ENCODE measurements at places on chromosomes 13 and 19.

DNA sequence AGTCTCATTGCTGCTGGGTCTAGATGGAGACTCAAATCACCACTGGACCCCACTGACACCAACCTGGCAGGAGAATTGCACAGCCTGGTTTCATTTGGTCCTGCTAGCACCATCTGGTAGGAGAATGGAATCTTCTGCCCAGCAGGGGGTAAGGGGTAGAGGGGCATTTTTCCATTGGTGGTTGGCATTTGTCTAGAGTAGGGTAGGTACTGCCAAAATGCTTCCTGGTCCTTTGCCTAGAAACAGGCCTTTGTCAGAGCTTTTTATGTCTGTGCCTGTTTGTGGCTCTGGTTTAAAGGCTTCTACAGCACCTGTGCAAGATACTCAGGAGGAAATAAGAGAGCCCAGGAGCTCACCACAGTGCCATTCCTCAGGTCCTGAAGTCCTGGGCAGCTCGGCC is 121.3 kb downstream of the KCTD12 start:
- no peak for DNase-seq

- no peak for DNase-seq
These were observed 52.7 kb downstream of the KCNC3 start for GRCh38 chr19:50276370-50277063.

DNA sequence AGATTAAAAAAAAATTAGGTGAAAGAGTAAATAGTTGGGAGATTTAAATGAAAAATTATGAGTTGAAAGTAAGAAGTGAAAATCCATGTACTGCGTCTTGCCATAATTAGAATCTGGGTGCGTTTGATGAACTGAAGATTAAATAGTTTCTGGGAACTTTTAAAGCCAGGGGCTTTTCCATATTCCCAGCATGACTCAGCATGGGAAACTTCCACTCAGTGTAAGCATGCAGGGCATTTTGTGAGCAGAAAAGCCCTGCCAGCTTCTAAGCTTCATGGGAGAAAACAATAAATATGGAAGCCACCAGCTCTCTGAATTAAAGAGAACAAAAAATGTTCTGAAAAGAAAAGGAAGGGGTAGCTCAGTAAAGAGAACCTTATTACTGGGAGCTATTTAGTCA is 62.0 kb upstream of the EDNRB start:
- no peak for DNase-seq

GRCh38 chr19:49056101-49056901 is 1.2 kb downstream of the CGB7 start:
- peak; percentile 46 for DNase-seq

DNA sequence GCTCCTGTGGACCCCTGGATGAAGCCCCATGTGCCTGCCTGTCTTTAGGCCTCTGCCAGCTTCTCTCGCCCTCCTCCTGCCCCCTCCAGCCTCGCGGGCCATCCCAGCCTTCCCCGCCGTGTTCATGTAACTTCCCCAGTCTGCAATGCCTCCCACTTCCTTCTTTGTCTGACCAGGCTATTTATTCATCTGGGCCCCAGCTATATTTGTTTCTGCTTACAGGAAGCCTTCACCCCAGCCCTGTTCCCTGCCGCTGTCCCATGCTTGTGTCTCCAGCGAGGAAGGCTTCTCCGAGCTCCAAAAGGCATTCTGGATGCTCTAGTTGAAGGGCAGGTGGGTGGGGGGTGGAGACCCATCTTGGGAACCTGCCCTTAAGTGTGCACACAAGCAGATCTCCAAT is 7.9 kb upstream of the C3 start:
- no peak for DNase-seq

GRCh38 chr13:35165205-35165604 is 223.1 kb downstream of the NBEA start:
- DNase-seq: no peak

- DNase-seq: no peak
These were observed 3.3 kb upstream of the MYADM start for GRCh38 chr19:53864308-53864836.

GRCh38 chr13:20465218-20465879 is 60.3 kb downstream of the CRYL1 start:
- DNase-seq: peak; percentile 47

GRCh38 chr13:73702419-73703071 is 431.7 kb downstream of the KLF12 start:
- no peak for DNase-seq

DNA sequence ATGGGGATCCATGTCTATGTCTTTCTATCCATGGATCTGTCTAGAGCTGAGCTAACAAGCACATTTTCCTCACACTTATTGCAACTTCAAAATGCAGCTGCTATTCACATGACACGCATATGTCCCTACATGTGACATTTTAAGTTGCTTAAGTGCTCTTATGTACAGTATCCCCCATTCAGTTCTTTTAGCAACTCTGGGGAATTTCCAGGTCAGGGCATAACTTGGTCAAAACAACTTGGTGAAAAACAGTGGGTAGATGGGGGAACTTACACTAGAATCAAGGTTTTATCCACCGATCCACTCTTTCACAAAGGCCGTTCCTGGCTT is 73.0 kb downstream of the COL4A1 start:
- DNase-seq: no peak

DNA sequence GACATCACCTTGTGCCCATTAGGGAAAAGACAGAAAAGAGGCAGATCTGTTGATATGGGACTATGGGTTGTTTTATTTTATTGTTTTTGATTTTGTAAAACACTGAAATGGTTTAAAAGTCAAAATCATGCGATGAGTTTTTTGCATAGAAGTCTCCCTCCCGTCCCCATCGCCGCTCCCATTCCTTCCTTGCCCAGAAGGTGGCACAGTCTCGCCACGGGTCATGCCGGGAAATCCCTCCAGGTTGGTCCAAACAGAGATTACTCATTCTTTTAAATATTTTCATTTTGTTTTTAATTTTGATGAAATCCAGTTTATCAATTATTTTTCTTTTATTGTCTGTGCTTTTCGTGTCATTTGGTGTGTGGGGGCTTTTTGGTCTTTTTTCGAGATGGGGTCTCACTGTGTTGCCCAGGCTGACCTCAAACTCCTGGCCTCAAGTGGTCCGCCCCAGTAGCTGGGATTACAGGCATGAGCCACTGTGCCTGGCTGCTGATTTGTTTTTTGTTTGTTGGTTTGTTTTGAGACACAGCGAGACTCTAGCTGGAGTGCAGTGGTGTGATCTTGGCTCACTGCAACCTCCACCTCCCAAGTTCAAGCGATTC is 9.2 kb downstream of the PGPEP1 start:
- peak; percentile 49 for DNase-seq

DNA sequence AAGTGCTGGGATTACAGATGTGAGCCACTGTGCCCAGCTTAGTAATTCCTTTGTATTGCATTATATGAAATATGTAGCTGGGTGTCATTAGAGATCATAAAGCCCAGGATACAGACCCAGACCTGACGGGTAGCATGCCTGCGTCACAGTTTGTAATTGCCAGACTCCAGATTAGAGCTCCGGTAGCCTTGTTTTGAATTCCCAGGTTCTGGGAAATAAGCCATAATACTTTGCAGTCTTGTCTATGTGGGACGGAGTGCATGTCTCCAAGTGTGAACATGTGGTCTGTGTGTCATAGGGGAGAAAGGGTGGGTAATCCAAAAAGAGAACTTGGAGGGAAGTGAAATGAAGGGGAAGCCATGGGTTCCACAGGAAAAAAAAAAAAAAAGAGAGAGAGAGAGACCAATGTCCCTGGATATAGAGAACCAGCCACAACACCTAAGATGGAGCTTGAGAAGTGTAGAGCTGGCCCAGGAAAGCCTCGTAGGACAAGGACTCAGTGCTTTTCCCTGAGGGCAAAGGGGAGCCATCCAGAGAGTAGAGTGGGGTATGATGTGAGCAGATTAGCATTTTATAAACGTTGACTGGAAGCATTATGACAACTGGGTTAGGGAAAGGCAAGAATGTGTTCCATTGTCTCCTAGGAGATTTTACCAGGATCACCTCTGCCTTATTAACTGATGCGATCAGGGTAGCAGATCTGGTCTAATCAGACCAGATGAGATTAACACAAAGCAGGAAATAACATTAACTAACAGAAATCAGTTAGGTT is 2.6 kb downstream of the ZSCAN4 start:
- no peak for DNase-seq

GRCh38 chr19:12965017-12965811 is 4.2 kb upstream of the DAND5 start:
- DNase-seq: peak; percentile 70

DNA sequence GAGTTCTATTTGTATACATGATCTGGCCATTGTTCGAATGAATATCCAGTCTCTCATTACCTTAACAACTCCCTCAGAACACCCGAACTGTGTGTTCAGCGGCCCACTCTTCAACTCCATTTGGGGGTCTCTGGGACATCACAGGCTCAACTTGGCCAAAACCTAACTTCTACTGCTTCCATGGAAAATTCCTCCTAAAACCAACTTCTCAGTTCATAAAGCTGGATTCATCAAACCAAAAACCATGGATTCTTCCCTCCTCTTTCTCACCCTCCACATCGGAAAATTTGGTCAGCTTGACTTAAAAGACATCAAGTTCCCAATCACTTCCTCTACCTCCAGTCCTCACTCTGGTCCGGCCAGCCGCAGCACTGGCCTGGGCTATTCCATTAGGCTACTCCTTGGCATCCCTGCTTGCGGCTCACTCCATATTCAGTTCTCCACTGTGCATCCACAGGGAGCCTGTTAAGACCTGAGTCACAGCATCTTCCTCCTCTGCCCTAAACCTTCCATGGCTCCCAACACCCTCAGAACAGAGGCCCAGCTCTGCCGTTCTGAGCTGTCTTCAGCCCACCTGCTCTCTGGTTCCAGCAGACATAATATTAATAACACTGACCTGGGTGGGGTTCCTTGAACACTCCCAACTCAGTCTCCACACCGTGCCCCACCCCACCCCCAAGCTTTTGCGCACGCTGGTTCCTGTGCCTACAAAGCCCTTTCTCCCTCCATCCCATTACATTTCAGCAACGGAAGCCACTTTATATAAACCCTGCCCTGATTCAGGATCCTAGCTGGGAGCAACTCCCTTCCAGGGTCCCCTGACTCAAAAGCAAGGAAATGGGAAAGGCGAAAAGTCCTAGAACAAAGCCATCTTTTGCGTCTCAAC is 1.1 kb downstream of the ZNF792 start:
- DNase-seq: no peak

- no peak for DNase-seq
These were observed 3.4 kb downstream of the TMEM145 start for GRCh38 chr19:42316223-42317211.

DNA sequence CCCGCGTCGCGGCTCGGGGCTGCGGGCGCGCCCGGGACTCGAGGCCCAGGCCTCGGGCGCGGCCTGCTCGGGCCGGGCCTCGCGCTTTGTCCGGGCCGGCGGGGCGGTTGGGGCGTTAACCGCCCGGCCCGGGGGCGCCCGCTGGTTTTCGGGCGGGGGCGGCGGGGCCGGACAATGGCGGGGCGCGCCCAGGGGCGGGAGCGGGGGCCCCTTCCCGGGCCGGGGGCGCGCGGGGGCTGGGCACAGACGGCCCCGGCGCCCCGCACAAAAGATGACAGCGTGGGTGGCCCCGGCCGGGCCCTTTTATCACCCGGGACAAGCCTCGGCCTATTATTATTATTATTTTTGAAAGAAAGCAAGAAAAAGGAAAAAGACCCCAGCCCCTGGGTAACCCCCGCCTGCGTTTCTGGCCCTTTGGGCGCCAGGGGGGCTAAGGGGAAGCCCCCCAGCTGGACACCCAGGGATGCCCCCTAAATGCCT is 419 bp downstream of the KDM4B start:
- DNase-seq: no peak

GRCh38 chr19:15635016-15635805 is 5.5 kb upstream of the CYP4F3 start:
- no peak for DNase-seq

DNA sequence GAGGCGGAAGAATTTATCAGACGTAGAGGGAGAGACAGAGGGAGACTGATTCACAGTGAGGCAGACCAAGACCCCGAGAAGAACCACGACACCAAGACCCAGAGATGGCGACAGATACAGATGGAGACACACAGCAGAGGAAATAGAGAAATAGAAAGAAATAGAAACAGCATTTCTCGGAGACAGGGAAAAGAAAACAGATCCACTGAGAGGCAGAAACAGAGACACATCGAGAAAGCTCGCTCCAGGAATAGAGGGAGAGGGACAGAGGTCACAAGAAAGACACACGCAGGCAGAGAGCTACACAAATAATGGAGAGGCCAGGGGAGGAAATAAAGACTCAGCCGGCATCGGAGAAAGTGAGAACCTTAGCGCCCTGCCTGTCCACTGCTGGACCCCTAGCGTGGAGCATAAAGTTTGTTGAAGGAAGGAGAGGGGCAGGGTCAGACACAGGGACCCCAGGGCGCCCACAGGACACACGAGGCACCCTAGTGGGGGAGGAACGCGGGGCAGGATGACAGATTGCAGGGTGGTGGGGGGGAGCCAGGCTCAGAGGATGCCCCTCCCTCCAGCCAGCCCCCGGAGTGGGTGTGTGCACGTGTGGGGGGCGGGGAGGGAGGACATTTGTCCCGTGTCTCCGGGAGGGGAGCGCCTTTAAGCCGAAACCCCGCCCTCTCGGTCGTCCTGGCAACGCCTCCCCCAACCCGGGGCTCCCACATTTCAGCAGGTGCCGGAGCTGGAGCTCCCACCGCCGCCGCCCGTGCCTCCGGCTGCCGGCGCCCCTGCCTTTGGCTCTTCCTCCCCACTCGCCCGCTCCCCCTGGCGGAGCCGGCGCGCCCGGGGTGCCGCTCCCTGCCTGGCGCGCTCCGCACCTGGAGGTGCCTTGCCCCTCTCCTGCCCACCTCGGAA is at the start of gene PRKCG:
TSS of gene PRKCG (plus strand) at position 716 of the 909 bp plus-strand sequence. CDS start 298 bp downstream, outside the sequence.
- DNase-seq: no peak

DNA sequence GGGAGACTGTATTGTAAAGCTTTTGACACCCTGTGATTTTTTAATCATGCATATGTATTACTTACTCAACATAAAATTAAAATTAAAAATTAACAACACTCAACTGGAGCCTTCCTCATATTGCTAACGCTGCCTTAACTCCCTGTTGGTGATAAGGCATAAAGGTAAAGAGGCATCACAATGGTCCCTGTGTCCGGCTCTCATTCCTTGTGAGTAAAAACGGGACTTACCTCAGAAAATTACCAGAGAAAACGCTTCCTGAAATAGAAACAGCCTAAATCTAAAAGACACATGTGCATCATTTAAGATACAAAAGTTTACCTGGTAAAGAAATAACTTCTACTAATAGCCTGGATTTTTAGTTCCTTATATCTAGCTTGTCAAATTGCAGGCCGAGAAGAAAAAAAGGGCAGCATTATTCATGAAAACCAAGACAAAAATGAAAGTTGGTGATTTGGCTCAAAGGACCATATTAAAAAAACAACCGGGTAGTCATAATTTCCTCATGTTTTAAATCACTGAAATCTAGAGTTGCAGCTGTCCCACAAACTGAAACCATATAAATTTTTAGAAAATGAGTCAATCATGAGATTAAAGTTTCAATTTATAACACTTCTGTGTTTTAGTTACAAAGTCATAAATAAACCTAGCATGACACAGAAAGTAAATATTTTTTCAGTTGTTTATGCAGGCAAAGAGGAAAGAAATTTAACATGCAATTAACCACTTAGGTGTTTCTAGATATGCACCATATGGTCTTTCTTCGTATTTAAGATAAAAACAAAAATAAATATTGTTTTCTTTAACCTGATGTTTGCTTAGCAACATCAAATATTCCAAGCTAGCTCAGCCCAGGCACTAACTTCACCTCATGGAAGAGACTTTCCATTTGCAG is 94.7 kb downstream of the MIPEP start:
- DNase-seq: no peak

GRCh38 chr13:53411463-53411862 is 382.9 kb downstream of the OLFM4 start:
- DNase-seq: no peak

All from thyroid gland (tissue), 4 donors.